ENCODE measurements at places on chromosomes 4 and X.
A peak's percentile ranks its signal among the peaks of the same experiment; 100 is the strongest.

GRCh38 chrX:97102938-97103337 is 219.2 kb downstream of the RPA4 start:
- DNase-seq = no peak

DNA sequence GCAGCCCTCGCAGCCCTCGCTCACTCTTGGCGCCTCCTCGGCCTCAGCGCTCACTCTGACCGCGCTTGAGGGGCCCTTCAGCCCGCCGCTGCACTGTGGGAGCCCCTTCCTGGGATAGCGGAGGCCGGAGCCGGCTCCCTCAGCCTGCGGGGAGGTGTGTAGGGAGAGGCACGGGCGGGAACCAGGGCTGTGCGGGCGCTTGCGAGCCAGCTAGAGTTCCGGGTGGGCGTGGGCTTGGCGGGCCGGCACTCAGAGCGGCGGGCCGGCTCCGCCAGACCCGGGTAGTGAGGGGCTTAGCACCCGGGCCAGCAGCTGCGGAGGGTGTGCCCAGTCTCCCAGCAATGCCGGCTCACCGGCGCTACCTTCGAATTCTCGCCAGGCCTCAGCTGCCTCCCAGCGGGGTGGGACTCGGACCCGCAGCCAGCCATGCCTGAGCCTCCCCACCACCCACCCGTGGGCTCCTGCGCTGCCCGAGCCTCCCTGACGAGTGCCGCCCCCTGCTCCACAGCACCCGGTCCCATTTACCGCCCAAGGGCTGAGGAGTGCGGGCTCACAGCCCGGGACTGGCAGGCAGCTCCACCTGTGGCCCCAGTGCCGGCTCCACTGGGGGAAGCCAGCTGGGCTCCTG is 1.4 kb upstream of the AADAT start:
- peak; percentile 13 for DNase-seq

DNA sequence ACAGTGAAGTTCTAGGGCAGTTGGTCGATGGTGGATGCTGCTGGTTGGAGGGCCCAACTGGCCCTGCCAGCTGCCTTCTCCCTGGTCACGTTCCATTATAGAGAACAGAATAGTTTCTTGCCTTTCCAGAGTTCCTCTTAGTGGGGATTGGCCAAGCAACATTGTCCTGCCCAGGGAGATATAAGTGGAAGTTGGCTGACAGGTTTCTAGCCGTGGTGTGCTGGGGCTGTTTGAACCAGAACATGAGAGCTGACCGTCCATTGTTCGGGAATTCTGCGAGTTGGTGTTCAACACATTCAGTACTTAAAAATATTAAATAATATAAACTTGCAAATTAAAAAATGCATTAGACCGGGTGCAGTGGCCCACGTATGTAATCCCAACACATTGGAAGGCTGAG is 3.5 kb upstream of the AFAP1 start:
- no peak for DNase-seq

DNA sequence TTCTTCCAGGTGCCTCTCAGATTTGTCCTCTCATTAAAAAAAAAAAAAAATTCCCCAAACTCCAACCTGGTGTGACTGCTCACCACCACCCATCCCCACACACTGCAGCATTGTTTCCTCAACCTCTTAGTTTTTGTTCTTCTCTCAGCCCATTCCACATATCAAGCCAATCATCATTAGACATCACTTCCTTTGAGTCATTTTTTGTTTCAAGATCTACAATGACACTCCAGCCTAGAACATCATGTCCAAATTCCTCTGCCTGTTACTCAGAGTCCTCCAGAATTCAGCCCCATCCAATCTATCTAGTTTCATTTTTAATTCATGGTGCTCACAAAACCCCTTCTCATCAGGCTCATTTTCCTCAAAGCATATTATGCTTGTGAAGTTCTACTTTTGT is 262.5 kb upstream of the TEX13A start:
- DNase-seq = no peak

DNA sequence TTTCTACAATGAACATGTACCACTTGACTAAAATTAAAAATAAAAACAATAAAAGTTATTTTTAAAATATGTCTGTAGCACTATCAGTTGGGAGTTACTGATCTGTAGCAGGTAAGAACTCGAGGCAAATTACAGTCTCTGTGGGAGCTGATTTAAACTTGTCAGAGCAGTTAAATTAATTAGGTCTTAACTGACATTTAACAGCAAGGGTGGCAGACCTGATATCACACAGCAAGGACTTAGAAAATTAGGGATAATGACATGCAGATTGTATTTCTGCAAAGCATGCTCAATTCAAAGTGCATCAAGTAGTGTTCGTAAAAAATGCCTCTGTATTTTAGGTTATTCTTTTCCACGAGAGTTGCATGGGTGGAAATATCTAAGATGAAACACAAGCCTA is 208.9 kb downstream of the SPATA18 start:
- peak; percentile 76 for DNase-seq

DNA sequence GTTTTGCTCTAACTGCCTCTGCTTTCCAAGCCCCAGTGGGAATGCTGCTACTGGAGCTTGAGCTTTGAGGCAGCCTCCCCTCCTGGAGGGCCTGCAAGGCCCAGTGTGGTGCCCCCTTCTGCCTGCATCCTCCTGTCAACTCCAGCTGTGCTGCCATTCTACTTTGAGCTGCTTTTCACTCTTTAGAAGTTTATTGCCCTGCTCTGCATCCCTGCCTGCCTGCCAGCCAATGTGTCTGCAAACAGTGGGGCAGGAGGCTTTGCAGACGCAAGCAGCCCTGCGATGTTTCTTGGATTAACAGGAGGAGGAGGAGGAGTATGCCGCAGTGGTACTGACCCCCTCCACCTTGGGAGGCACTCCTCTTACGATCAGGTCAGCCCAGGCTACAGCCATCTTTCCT is 16.4 kb downstream of the TMEM31 start:
- DNase-seq = no peak

- DNase-seq = peak; percentile 83
These were observed 73.9 kb upstream of the TAF9B start for GRCh38 chrX:78213331-78213730.

GRCh38 chrX:136710325-136710951 is 62.5 kb downstream of the CD40LG start:
- DNase-seq = peak; percentile 37

GRCh38 chr4:42710329-42710728 is 53.4 kb upstream of the ATP8A1 start:
- DNase-seq = no peak

- no peak for DNase-seq
These were observed 679.2 kb downstream of the NLGN4X start for GRCh38 chrX:5549512-5549911.

DNA sequence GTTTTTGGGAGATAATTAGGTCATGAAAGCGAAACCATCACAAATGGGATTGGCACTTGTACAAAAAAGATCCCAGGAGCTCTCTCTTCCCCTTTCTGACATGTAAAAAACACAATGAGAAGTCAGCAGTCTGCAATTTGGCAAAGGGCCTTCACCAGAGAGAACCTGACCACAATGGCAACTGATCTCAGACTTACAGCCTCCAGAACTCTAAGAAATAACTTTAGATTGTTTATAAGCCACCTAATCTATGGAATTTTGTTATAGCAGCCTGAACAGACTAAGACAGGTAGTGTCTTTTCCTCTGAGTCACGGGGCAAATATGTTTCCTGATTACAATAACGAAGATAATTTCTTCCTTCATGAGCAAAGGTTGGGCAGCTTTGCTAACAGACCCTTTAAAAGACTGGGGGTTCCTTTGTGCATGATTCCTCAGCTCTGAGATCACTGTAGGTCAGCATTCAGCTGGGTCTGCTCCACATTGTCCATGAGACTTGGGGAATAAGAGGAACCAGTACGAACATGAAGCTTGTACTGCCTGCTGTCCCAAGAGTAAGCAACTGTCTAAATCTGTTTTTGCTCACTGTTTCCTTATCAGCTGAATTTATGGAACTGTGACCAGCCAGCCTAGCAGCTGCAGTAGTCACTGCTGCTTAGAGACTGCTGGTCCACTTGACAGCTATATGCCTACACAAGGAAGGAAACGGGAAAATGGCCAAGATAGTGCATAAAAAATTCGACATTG is 191.6 kb downstream of the ANAPC10 start:
- DNase-seq = no peak

DNA sequence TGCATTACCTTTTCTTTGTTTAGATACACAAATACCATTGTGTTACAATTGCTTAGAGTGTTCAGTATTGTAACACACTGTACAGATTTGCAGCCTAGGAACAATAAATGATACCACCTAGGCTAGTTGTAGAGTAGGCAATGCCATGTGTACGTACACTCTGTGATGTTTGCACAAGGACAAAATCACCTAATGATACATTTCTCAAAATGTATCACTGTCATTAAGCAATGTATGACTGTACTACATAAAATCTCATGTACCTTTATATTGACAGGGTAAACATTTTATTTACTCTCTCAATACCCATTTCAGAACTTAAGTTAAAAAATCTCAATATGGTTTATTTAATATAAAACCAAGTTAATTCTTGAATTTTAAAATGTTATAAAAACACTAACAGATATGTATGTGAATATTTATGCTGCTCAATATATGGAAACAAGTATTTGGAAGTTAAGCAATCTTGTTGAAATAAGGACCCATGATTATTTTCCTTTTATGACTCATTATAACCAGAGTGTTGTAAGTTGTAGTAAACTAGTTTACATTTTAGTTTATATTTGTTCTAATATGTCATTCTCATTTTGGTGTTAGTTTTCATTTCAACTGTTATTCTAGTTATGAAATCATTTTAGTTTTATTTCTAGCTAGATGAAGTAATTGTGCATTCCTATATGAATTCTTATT is 409.2 kb downstream of the TLL1 start:
- no peak for DNase-seq

DNA sequence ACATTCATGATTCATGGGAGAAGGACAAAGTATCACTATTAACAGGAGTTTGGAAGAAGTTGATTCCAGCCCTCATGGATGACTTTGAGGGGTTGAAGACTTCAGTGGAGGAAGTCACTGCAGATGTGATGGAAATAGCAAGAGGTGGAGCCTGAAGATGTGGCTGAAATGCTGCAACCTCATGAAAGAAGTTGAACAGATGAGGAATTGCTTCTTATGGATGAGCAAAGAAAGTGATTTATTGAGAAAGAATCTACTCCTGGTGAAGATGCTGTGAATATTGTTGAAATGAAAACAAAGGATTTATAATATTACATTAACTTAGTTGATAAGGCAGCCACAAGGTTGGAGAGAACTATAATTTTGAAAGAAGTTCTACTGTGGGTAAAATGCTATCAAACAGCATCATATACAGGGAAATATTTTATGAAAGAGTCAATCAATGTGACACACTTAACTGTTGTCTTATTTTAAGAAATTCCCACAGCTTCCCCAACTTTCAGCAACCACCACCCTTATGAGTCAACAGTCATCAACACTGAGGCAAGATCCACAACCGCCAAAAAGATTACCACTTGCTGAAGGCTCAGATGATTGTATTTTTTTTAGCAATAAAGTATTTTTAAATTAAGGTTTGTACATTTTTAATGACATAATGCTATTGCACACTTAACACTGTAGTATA is 302.6 kb downstream of the CBLL2 start:
- no peak for DNase-seq

GRCh38 chrX:136862546-136862945 is 18.0 kb downstream of the RBMX start:
- no peak for DNase-seq

- no peak for DNase-seq
These were observed 49.5 kb downstream of the CCNI start for GRCh38 chr4:77026322-77026704.

DNA sequence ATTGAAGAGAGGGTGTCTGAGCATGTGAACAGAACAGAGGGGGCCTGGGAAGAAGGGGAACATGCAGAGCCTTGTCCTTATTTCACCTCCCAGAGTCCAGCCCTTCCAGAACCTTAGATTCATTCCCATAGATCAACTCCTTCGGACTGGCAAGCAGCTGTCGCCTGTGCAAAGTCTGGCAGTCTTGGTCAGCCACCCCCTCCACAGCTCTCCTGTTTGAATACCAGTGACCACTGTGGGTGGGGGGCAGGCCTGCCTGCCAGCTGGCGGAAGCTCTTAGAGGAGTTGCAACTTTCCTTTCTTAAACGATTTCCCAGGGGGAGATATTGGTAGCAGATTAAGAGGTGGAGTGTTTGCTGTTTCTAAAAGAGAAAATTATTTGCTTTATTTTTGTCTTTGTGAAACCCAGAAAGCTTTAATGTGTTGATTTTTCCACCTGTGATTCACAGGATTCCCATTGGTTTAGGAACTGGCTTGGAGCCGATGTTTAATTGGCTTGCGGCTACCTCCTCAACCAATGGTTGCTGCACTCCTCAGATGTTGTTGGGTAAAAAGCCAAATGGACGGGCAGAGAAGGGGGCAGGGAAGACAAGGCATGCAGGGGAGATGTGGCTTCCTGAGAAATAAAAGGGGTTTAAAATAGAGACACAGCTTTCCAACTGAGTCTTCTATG is 62.2 kb upstream of the PRPS1 start:
- peak; percentile 85 for DNase-seq

DNA sequence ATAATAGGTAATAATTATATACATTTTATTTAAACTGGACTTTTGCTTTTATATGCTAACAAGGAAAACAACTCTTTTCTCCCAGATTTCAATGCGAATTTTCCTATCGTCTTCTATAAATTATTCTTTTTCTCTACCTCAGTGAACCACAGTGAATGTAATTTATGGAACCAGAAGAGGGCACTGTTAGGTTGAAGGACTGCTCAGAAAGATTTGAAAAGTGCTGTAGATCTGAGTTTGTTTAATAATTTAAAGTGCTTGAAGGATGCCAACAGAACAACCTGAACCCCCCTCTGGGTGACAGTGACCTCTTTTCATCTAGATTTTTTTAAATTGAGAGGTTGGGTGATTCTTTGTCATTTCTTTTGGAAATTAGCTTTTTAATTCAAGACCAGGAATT is 54.9 kb downstream of the PHOX2B start:
- peak; percentile 45 for DNase-seq

DNA sequence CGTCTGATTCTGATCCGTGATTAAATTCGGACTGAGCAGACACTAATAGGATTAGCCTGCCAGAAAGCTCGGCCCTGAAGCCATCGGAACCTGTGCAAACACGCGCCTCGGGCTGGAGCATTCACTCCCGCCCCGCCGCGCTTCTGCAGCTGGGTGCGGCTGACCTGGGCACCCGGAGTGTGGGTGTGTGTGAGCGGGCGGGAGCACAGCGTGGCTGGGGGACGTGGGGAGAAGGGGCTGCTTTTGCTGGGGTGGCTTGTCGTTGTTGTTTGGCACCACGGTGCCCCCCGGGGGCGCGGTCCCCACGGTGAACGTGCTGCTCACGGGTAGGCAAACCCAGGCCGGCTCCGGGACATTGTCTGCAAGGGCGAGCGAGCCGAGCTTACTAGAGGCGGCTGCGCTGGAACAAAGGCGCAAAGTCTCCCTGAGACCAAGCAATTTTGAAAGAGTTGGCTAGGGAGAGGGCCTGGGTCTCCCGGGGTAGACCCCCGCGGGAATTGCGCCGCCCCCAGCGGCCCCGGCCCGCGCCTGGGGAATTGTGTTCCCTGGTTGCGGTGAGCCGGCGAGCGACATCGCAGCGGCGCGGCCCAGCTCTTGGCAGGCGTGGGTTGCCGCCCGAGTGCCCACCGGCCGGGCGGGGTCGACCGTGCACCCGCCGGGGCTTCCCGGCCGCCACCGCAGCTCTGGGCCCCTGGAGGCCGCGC is 1.4 kb downstream of the MAMLD1 start:
- DNase-seq = peak; percentile 14

GRCh38 chr4:147289181-147289580 is 191.7 kb upstream of the EDNRA start:
- no peak for DNase-seq

- no peak for DNase-seq
These were observed 120.3 kb upstream of the ATXN3L start for GRCh38 chrX:13440176-13440575.

- DNase-seq = no peak
These were observed 80.8 kb upstream of the MAB21L2 start for GRCh38 chr4:150501009-150501727.

All from mesendoderm (in vitro differentiated cells).